ENCODE measurements at places on chromosomes 7 and 10. TPM values are rescaled to one million over a fixed set of nuclear protein-coding genes. Genes with fewer than 3 reads are reported as not detected.

PRR15 gene
- 11.0 TPM for total RNA-seq

MYO1G gene
- under 0.01 TPM for total RNA-seq

FAM25C gene
- total RNA-seq, result not detected

SPDYE9 gene
- not detected for total RNA-seq

CFAP46 gene
- 0.53 TPM for total RNA-seq

CALY gene
- not detected for total RNA-seq

WEE2 gene
- not detected for total RNA-seq

FAM241B gene
- 0.18 TPM for total RNA-seq

TEX36 gene
- total RNA-seq, result not detected

P4HA1 gene
- total RNA-seq, result 86.2 TPM

CALCR gene
- total RNA-seq, result not detected

All from myometrial cell (primary cell).